ENCODE measurements at places on chromosomes 12 and 14.

GRCh38 chr14:102784892-102785594 lies 7.8 kb downstream of the TRAF3 start:
- ATAC-seq = peak; percentile 79

GRCh38 chr12:53222170-53222721 lies 9.8 kb downstream of the RARG start:
- ATAC-seq = no peak

- ATAC-seq = no peak
These were observed 3.0 kb upstream of the PLXNC1 start for GRCh38 chr12:94145191-94145983.

- ATAC-seq = no peak
These were observed 332.8 kb downstream of the SEC23A start for GRCh38 chr14:38770251-38770650.

DNA sequence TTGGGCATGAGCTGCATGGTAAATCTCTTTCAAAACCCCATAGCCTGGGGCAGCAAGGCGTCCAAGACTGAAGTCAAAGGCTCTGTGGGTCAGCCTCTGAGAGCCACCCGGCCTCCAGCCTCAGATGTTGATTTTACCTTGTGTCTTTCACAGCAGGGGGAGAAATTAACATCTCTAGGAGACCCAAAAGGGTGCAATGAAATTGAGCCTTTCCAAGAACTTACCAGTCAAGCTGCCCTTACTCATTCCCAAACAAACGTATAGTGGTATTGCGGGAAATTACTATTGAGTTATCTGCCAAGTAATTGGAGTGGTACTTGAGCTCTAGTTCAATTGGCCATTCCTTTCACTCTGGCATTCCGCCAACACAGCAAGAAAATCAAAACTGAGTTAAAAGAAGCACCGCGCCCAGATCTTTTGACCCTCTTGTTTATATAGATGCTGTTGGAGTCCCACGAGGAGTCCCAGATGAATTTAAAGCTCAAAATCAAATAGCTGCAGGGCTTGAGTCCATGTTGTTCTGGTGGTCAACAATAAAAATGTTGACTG lies 380.7 kb upstream of the SYT1 start:
- no peak for ATAC-seq

GRCh38 chr14:74879427-74880182 lies 2.1 kb upstream of the DLST start:
- no peak for ATAC-seq

GRCh38 chr12:49233842-49234526 lies 30.9 kb upstream of the TUBA1C start:
- ATAC-seq = no peak

DNA sequence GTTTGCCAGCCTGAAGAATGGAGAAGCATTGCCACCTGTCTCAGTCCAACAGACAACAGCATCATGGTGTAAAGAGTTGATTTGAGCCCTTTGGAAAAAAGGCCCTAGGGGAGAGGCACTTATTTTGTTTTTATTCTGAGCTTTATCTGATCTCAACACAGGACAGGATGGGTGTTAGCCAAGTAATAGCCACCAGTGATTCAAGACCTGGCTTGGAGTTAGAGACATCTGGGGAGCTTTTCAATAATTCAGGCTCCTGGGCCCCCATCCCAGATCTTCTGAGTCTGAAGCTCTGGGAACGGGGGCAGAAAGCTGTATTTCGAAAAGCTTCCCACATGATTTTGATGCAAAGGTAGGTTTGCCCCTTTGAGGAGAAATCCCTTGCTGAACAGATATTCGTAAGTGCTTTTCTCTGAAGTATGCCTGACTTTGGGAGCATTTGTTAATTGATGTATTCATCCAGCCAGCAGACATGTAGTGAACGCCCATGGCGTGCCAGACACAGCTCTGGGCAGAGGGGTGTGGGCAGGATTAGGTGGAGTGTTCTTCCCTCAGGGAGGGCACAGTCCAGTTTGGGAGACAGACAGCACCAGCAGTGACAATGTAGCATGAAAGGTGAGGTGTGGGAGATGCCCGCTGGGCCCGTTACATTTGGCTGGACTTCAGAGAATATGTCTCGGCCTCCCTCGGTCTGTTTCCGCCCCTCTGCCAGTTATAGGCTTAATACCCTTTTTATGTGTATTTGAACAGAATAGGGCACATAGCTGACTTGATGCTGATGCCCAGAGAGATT lies 72.5 kb downstream of the TSPAN9 start:
- no peak for ATAC-seq

DNA sequence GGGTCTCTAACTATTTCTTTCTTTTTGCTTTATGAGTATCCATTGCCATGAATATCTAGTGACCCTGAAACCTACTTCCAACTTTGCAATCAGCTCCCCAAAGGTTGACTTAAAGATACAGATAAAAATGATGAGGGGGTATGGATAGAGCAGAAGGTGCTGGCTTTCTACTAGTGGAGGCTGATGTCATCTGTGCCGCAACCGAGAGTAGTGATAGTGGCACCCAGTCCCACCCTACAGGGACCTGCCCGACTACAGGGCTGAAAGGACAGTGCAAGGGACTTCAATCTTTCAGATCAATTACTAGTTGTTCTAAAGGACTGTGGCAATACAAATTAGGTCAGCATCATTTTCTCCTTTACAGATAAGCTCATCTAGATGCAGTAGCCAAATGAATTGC lies 806.0 kb downstream of the VRK1 start:
- ATAC-seq = peak; percentile 73

DNA sequence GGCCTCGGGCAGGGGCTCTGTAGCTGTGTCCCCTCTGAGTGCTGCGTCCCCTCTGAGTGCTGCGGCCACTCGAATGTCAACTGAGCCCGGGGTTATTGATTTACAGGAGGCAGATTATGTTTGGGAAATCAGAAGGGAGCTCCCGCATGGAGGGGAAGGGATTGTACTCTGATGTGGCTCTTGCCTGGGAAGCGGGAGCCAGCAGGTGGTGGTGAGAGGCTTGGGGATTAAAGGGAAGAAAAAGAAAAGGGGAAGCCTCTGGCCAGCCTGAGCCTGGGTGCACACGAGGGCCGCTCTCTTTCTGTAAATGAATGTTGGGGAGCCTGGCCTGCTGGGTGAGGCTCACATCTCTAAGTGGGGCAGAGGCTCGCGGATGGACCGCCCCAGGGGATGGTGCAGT lies 143.7 kb downstream of the AACS start:
- no peak for ATAC-seq

- ATAC-seq = no peak
These were observed 938.0 kb upstream of the FLRT2 start for GRCh38 chr14:84591827-84592445.

DNA sequence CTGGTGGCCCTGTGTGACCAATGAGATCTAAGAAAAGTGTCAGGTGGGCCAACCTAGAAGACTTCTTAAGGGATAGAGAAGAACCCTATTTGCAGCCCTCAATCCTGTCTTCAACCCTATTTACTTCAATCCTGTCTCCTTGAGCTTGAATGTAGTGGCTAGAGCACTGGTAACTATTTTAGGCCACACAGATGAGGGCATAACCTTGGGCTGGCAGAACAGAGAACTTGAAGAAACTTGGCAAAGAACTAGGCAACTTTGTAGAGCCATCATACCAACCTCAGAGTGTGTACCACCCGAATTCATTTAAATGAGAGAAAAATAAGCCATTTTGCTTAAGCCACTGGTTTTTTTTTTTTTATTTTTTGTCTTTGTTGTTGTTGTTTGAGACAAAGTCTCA lies 94.8 kb downstream of the TMTC1 start:
- no peak for ATAC-seq

DNA sequence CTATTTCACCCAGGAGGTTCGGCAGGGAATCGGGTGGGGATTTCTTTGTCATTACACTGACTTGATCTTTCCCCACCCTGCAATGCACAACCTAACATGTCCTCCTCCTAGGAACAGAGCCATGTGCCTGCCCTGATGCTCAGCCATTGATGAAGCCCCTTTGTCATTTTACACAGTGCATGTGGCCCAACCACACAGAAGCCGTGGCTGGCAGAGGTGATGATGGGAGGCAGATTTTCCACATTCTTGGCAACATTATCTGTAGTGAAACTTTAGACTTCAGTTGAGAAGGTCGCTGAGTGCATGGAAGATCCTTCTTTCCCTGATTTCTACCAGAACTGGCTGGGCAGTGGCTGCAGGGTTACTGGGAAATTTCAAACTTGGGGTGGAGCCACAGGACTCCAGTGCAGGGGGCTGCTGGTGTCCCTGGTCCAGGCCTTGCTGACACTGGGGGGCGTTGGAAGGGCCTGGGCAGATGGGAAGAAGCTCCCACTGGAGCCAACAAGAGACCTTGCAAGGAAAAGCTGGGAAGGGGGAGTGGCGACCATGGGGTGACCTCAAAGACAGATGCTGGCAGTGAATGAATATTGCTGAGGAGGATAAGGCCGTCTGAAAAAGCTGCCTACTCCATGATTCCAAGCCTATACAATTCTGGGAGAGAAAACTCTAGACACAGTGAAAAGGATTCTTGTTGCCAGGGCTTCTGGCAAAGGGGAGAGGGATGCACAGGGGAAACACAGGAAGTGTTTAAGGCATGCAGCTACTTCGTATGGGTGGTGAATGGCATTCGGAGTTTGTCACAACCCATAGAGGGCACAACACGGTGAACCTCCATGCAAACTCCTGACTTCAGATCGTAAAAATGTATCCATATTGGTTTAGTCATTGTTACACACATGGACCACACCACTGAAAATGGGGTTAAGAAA lies 41.8 kb upstream of the P2RX7 start:
- no peak for ATAC-seq

Measured in activated CD4-positive, CD25-positive, alpha-beta regulatory T cell treated with anti-CD3 and anti-CD28 coated beads, Interleukin-2, amount 50 U/mL, for 24 hours (primary cell).